Left cardiac atrium (tissue), 4 donors: ENCODE measurements at places on chromosomes 1 and 21. TPM values are rescaled to one million over a fixed set of nuclear protein-coding genes. Genes with fewer than 3 reads are reported as not detected.
A peak's percentile ranks its signal among the peaks of the same experiment; 100 is the strongest.

FOXO6 gene
- total RNA-seq, result 2.9 TPM

DNA sequence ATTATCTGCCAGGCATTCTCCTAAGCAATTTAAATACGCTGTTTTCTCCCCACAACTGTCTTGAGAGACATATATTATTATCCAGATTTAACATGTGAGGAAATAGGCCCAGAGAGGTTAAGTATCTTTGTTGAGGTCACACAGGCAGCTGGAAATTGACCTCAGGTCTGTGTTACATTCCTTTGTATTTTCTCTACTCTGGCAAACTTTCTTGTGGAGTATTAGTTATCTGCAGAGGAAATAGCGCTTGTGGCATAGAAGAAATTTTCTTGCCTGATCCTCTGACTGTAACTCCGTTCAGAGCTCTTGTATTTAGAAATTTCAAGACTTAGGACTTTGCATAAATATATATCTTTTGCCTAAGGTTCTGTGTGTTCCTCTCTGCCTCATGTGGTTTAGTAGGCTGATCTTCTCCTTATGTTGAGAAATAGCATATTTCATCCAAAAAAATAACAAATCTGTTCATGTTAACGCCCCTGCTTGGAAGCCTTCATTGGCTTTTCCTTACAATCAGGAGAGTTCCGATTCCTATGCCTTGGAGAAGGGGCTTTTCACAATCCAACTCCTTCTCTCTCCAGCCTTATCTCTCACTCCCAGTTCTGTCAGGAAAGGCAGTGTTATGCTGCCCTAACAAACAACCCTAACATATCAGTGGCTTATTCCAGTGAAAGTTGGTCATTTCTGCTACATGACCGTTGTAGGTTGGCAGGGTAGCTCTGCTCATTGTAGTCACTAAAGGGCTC, 2.5 kb upstream of the JUN start:
- DNase-seq, result no peak

- no peak for DNase-seq
Observed at GRCh38 chr1:8409106-8409505, 91.2 kb downstream of the SLC45A1 start.

TEDDM1 gene
- not detected for total RNA-seq

DNA sequence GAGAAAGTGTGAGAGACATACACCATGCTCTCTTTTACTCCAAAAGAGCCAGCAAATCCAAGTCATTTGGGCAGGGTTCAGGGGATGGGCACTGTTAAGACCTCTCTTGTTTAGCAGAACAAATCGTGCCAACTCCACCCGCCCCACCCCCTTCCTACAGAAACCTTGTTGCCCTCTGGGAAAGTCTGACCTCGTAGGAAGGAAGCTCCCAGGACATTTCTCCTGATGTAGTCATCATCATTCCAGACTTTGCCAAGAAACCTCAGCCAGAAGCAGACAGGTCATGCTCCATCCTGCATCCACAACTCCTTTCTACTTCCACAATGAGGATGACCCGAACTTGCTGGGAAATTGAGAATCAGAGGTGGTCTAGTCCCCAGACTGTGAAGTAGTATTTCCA, 57.7 kb downstream of the UBE2T start:
- DNase-seq, result no peak

DNA sequence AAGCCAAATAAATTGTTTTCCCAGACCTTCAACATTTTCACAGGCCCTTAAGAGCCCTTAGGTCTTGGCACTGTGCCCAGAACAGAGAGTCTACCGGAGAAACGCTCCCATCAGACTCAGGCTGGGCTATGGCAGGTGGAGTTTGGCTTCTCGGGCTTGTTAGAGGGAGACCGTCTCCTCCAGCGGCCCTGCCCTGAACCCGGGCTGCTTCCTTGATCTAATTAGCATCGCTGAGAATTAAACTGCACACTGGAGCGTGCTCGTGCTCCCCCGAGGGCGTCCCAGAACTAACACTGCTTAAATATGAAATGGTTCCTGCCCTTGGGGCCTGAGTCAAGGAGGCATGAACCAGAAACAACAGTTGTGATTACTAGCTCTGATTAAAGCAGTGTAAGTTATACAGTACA, 634.4 kb downstream of the MATN1 start:
- DNase-seq, result no peak

- peak; percentile 89 for DNase-seq
Observed at GRCh38 chr21:31866077-31866511, 6.7 kb upstream of the HUNK start.

GRCh38 chr1:64318428-64318827, 115.0 kb downstream of the UBE2U start:
- DNase-seq, result no peak

GRCh38 chr1:162230517-162230916, 146.1 kb downstream of the SPATA46 start:
- no peak for DNase-seq

- DNase-seq, result no peak
Observed at GRCh38 chr1:244097523-244098405, 46.7 kb downstream of the ZBTB18 start.

DNA sequence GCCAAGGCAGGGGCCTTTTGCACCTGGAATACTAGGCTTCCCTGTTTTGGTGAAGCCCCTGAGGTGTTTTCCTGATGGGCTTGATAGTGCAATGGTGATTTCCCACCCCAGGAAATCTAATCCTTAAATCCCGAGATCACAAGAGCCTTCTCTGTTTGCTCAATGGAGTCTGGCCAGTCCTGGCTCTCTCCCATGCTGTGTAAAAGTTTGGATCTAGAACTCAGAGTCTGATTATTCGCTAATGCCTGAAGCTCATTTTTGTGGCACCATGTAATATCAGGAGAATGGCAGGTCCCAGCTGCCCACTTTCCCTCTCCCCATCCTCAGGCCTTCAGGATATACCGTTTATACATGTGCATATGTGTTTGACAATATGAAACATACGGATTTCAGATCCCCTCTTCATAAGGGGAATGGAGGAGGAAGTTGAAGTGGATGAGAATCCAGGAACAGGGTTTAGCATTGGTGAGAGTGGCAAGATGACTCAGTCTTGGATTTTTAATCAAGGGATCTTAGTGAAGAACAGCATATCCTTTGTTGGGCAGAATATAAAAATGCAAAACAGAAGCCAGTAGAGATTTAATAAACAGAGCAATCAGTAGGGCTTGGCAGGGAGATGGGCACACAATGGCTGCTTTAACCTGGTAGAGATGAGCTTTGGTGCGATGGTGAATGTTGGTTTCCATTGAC, 62.1 kb downstream of the CLIC6 start:
- DNase-seq, result no peak

GRCh38 chr1:74463333-74463988, 49.0 kb downstream of the LRRC53 start:
- no peak for DNase-seq

DNA sequence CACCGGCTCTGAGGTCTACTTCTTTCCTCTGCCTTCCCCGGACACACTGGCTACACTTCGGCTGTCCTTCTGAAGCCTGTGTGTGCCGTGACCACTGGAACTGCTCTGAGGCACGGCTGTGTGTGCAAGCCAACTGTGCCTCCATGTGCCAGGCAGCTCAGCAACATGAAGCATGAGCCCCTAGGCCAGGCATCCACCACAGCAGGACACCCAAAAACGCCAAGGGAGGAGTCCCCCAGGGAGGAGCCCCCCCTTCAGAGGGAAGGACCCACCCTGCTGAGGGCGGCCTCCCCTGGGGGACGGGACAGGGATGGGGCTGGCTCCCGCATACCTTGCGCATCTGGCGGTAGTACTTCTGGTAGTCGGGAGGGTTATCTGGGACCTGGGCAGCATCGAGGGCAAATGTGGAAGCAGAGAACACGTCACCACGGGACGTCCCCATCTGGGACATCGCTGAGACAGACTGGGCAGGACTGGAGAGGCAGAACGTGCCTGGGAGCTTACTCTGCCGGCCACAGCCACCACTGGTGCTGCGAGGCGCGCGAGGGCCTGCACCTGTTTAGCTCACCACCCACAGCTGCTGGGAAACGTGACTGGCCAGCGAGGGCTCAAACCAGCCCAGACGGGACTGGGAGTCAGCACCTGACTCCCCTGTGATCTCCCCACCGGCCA, 20.5 kb downstream of the LSS start:
- peak; percentile 14 for DNase-seq
